Activated T-helper 9 cell treated with anti-CD3 and anti-CD28 coated beads, Interleukin-2, amount 50 U/mL, for 16 hours (primary cell): ENCODE measurements at places on chromosomes 5 and 9.

GRCh38 chr5:153445875-153446579, 44.4 kb upstream of the GRIA1 start:
- DNase-seq: no peak

DNA sequence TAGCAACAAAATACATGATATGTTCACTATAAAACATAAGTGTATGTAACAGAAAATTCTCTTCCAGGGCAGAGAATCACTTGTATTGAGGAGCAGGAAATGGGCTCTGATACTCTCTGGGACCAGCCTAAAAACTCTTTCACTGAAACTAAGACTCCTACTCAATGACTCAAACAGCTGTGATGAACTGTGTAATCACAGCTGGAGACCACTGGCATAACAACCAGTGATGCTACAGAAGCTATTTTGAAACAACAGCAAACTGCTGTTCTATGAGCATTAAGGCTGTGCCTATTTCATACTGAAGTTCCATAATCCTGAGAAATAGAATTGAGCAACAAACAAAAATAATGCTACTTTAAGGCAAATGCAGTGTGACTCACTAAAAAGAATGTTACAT, 594.0 kb downstream of the HINT1 start:
- DNase-seq: no peak

- no peak for DNase-seq
Measured at GRCh38 chr5:82817897-82818676, 259.1 kb downstream of the TMEM167A start.

- DNase-seq: peak; percentile 66
Measured at GRCh38 chr9:135925496-135926133, 18.3 kb upstream of the CAMSAP1 start.

GRCh38 chr5:13303445-13303844, 641.0 kb downstream of the DNAH5 start:
- DNase-seq: no peak

- no peak for DNase-seq
Measured at GRCh38 chr5:143379606-143380005, 23.9 kb downstream of the NR3C1 start.

- no peak for DNase-seq
Measured at GRCh38 chr9:27791311-27791710, 218.0 kb upstream of the C9orf72 start.

DNA sequence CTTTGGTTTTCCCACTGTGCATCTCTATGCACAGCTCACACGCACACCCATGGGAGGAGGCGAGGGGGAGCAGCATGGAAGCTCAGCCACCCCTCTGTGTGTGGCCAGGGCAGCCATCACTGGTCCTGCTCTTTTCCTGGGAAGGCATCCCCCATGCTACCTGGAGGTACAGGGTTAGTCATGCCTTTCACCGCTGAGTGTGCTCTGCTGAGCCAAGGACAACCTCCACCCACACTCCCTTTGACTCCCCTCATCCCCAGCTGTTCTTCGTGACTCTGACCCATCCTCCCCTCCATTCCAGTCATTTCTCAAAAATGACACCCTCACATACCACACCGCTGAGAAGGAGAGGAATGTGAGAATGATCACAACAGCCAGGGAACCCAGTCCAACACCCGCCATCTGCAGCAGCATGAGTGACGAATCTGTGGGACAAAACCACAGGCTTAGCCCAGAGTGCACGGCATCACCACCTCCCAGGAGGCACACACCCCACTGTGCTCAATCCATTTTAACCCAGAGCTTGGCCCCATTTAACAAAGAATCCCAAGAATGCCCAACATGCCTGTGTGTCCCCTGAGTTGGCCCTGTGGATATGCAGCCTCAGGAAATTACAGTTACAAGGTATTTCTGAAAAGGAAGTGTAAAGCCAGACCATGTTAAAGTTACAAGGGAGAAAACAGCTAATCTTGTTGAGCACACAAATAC, 133.4 kb downstream of the SUSD1 start:
- DNase-seq: no peak

- DNase-seq: no peak
Measured at GRCh38 chr5:156094001-156094400, 233.0 kb upstream of the SGCD start.

DNA sequence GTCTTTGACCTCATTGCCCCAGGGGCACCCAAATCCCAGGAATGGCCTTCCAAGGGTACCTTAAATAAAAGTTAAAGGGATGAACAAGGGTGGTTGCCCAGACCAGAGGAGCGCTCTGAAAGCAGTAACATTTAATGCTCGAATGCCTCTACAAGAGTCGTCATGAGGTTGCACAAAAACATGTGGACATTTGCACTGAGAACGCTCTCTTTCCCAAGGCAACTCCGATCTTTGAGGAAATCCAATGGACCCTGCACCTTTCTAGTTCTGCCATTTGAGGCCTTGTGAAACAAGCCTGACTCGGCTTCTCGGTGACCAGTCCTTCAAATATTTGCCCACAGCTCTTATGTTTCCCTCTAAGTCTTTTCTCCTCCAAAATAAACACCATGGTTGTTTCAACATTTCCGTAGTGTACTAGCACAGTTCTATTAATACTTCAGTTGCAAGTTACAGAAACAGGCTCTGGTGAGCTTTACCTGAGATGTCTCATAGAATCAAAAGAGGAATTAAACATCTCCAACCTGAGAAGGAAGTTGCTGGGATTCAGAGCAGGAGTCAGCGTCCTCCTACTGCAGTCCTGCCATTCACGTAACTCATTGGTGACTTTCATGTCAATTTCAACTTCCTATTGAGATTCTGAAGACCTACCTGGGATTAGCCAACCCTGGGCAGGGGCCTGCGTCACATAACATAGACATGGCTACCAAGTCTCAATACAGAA, 168.8 kb upstream of the RAI14 start:
- no peak for DNase-seq

- no peak for DNase-seq
Measured at GRCh38 chr5:57655228-57655627, 172.6 kb upstream of the ACTBL2 start.

DNA sequence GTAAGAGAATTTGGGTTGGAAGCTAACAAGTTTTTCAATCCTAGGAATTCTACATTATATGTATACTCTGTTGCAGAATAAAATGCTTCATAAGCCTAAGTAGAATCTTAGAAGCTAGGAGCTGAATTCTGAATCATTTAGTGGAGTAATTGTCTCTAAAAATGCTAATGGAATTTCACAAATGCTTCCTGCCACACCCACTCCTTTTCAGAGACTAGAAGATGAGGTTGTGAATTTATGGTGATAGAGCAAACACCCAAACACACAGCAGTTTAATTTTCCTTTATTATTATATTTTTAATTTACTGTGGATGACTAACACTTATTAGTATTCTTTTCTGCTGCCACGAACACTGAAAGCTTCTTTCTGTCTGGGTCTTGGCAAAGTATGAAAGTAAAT, 208.0 kb upstream of the PDE4D start:
- no peak for DNase-seq

- no peak for DNase-seq
Measured at GRCh38 chr9:112541685-112542084, 55.1 kb downstream of the KIAA1958 start.

DNA sequence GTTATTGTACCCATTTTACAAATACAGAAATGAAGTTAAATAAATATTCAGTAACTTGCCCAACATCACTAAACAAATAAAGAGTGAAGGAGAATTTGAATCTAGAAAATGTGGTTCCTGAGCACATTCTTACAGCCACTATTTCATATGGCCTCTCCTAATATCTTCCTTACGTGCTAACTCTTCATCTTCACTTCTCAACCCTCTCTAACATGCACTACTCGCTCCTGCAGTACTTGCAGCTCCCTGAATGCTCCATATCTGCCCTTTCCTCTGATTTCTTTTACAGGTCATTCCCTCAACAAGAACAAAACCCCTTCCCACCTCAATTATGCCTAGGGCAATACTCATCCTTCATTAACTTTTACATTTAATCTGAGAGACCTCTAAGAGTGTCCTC, 711.5 kb downstream of the CETN3 start:
- DNase-seq: no peak

- DNase-seq: no peak
Measured at GRCh38 chr5:154776167-154776566, 21.0 kb downstream of the LARP1 start.

DNA sequence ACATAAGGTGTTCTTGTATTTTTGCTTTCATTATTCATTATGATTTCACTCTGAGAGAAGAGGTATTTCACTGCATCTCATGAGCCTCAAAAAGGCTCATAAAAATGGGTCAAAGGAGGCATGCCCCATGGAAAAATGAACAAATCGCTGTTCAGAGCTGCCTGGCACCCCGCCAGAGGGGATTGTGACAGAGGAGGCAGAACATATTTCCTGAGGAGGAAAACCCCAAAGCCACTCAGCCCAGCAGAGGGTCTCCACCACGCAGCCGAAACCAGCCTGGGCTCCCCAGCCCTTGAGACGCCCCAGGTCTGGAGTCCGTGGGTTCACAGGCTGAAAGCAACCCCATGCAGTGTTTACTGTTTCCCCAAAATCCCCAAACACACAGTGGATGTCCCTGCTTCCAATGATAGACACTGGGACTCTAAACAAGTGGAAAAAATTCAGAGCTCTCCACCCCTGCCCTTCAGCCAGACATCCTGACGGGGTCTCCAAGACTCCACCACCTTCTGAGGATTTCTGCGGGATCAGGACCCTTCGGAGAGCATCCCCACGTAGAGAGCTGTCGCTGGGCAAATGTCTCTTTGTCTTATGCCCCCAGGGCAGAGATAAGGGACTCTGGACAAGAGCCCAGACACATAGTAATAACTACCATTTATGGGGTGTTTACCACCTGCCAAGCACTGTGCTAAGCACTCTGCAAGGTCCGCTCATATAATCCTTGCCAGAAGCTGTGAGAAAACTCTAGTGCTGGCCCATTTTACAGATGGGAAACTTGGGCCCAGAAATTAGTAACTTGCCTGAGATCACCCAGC, 122.3 kb downstream of the PAX5 start:
- DNase-seq: no peak

GRCh38 chr9:137666955-137667670, 48.3 kb downstream of the EHMT1 start:
- no peak for DNase-seq

DNA sequence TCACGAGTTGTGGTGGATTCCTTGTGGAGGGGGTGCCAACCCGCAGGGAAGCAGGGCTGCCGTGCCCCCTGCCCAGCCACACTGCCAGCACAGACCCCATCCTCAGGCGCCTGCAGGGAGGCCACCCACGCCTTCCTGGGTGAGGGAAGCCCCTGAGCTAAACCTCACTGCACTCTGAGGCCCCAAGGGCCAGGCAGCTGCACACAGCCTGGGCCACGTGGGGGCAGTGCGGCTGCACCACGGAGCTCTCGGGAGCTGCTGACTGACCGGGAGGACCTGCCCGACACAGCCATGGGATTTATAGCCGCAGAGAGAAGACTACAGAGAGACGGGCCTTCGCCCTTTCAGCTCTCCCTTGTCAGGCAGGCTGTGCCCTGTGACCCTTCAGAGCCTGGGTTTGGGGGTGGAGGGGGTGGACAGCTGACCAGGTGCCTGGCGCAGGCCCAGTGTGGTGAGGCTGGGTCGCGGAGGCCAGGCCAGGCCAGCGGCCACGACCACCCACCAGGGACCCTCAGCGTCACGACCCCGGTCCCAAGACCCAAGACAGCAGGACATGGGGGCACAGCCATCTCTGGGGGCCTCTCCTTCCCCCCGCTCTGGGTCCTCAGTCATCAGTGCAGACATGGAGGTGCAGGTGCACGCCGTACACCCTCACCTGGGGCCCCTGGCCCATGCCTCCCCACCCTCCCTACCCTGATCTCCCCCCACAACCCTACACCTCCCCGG, 4.3 kb upstream of the AHRR start:
- DNase-seq: no peak

- DNase-seq: no peak
Measured at GRCh38 chr9:100063185-100063584, 35.6 kb downstream of the ERP44 start.

DNA sequence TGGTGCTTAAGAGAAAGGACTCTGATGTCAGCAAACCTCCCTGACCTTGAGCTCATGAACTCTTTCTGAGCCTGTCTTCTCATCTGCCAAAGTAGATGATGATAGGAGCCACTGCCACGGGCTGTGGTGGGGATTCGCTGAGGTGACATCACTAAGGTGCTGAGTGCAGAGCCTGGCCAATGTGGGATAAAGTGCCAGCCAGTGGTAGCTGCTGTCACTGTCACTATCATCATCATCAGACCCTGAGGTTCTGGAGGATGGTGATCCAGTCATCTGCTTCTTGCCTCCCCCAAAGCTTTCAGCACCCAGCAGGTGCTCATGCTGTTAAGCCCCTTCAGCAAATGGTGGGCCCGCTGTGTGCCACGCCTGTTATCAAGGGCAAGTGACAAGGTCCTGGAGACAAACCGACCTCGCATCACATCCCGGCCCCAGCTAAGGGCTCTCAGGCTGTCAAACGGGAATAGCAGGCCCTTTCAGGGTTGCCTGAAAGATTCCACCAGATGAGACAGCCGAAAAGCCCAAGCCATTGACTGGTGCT, 6.4 kb downstream of the FPGS start:
- DNase-seq: no peak

DNA sequence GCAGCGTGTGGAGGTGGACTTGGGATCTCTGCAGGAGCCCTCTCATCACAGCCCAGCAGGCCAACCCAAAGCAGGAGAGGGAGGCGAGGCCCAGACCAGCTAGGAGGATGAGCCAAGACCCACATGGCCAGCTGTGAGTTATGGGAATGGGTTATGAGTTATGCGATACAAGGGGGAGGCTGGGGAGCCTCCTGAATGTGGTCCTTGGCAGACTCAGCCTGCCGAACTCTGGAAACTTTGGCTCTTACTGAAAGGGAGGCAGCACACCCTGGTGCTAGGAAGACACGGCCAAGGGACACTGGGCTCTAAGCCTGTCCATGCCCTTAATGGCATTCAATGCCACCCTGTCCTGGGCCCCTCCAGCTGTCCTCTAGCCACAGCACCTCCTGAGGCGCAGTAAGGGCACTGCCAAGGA, 7.7 kb upstream of the VAV2 start:
- DNase-seq: no peak

DNA sequence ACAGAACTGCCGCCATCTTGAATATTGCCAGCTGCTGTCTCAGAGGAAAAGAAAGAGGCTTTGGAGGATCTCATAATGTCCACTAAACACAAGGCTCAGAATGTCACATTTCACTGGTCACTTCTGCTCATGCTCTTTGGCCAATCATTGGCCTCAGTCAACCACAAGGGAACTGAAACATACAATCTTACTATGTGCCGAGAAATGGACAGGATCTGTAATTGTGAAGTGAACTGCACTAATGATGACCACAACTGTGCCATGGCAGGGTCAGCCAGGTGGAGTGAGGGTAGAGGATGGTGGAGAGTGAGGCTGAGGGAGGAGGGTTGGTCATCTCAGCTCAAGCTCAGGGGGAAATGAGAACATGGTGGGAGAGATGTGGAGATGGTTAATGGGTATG, 32.8 kb downstream of the GDNF start:
- DNase-seq: no peak
